ENCODE measurements at places on chromosomes 6 and 20.

DNA sequence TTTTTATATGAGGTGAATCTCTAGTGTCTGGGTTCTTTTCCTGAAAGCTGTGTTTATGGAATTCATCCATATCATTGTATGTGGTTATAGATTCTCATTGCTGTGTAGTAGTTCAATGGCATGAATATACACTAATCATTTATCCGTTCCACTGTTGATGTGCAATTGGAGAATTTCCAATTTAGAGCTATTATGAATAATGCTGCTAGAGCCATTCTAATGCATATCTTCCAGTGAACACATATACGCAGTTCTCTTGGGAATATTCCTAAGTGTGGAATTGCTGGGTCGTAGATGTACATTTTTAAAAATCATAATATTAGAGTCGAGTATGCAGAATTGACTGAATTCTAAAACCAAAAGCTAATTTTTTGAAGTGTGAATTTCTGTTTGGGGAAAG is 327.5 kb upstream of the JAG1 start:
- DNase-seq = no peak

- no peak for DNase-seq
These were observed 898.0 kb upstream of the EYS start for GRCh38 chr6:66605011-66605410.

GRCh38 chr6:79733388-79733787 is 102.3 kb downstream of the SH3BGRL2 start:
- no peak for DNase-seq

- no peak for DNase-seq
These were observed 92.8 kb downstream of the MBOAT1 start for GRCh38 chr6:20119485-20119884.

DNA sequence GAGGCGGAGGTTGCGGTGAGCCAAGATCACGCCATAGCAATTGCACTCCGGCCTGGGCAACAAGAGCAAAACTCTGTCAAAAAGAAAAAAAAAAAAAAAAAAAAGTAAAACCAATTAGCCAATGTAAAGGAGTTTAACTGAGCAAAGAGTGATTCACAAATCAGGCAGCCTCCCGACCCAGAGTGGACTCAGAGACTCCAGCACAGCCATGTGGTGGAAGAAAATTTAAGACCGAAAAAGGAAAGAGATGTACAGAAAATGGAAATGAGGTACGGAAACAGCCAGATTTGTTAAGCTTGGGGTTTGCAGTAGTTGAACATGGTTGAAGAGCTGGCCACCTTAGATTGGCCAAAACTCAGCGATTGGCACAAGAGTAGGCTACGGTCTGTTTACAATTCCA is 51.4 kb downstream of the ERMARD start:
- DNase-seq = peak; percentile 32

GRCh38 chr6:78188891-78189290 is 536.1 kb downstream of the MEI4 start:
- no peak for DNase-seq

GRCh38 chr6:28871335-28872156 is 52.2 kb downstream of the TRIM27 start:
- DNase-seq = no peak

DNA sequence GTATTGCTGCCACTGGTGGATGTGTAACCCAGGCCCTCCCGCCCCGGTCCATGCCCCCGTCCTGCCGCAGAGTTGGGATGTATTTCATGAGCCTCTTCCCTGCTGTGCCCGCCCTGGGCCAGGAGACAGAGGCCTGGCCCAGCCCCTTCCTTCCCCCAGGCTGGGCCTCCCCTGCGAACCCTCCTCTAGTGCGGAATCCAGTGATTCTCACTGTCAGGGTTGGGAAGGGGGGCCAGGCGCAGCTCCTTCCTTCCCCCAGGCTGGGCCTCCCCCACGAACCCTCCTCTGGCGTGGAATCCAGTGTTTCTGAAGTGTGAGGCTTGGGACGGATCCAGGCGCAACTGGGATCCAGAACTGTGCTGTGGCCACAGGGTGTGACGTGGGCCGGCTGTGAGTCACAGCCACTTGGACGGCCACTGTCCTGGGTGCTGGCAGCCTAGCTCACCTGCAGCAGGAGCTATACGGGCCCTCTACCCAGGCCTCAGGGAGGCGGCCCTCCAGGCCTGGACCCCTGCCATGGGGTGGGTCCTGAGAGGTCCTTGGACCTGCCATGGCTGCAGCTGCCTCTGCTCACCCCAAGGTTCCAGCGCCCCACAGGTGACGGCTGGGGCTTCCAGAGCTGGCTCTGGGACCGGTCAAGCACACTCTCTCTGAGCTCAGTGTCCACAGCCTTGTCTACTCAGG is 28.3 kb downstream of the COL20A1 start:
- DNase-seq = no peak

GRCh38 chr6:139187489-139187888 is 52.6 kb downstream of the HECA start:
- no peak for DNase-seq

GRCh38 chr6:5142915-5143314 is 57.8 kb downstream of the PPP1R3G start:
- DNase-seq = peak; percentile 96

DNA sequence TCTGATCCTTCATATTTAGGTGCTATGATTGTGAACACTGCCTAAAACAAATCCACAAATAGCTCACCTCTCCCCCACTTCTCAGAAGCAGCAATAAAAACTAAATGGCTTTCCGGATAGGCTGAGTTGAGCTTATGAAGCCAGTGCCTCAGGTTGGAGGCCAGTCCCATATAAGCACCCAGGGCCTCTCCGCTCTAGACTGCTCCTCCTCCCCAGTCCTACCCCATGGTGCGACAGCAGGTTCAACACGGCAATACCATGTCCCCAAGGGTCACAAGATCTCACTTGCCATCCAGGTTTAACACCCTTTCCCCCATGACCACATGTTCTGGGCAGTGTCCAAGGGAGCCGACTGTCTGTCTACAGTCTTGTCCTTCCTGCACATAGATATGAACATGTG is 20.8 kb downstream of the BNIP5 start:
- DNase-seq = no peak

- no peak for DNase-seq
These were observed 140.3 kb downstream of the ATXN1 start for GRCh38 chr6:16621002-16621401.

- no peak for DNase-seq
These were observed 39.9 kb downstream of the HLA-B start for GRCh38 chr6:31317036-31317435.

GRCh38 chr6:133555685-133556084 is 314.5 kb downstream of the EYA4 start:
- DNase-seq = no peak

- no peak for DNase-seq
These were observed 92.4 kb downstream of the CD24 start for GRCh38 chr6:106882138-106882537.

DNA sequence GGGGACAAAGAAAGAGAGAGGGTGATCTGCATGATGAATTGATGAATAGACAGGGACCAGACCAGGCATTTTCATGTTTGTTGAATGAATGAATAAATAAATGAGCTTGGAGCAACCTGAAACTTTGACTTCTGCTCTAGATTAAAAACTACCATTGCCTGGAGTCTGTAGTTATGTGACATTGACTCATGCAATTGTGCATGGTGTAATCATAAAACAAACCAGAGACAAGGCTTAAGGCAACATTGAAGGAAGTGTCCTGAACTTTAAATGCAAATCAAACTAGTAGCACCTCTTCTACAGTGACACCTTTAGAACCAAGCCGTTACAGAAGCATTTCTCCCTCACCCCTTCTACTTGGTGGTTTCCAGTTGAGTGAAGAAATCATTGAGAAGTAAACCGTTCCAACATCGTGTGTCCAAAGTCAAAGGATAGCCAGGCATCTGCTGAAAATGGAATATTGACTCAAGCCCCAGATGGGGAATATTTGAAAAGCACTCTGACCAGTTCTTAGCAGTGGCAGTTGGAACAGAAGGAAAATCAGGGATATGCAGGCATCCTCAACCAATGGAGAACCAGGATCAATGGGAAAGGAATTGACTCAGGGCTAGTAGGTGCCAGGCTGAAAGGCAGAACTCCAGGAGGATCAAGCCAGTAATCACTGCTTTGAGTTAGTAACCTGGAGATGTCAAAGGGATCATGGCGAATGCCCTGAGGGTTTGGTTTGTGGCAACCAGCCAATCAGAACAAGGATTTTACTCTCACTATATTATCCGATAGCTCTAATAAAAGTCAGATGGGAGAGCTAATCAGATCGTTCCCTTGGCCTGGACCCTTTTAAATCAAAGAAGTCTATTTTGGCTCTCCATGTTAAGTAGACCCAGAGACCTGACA is 171.2 kb upstream of the TSHZ2 start:
- DNase-seq = no peak

- DNase-seq = peak; percentile 14
These were observed 39.2 kb downstream of the KCNK5 start for GRCh38 chr6:39189915-39190544.

GRCh38 chr20:63738687-63739129 is 868 bp upstream of the SLC2A4RG start:
- no peak for DNase-seq

DNA sequence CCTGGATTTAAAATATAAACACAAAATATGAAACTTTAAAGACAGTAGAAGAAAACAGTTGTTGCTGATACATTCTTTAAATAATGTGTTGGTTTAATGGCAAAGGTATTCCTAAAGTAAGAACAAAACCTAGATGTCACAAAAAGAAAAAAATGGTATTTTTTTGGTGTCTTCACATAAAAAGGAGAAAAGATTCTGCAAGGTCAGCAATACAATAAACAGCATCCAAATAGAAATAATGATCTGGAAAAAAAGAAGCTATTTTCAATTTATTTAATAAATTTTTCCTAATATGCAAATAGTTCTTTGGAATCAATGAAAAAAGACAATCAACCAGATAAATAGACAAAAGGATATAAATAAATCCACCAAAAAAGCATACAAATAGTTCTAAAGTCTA is 6.5 kb upstream of the ADGRF1 start:
- DNase-seq = no peak

- no peak for DNase-seq
These were observed 4.8 kb downstream of the COL19A1 start for GRCh38 chr6:69871107-69871506.

DNA sequence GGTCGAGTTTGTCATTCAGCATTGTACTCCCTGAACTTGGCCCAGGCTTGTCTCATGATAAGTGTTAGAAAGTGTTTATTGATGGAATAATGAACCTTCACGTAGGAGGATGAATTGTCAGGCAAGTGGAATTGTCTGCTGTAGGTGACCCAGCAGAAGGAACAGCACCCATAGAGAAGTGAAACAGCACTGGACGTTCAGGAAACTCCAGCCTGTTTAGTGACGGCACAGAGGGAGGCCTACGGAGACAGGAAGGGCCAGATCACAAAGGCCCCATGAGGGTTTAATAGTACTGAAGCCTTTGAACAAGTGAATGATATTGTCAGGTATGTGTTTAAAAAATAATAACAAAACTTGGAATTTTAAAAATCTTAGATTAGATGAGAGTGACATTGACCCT is 2.9 kb downstream of the STX11 start:
- DNase-seq = peak; percentile 52

GRCh38 chr6:149843051-149843633 is 21.0 kb downstream of the LRP11 start:
- DNase-seq = no peak

DNA sequence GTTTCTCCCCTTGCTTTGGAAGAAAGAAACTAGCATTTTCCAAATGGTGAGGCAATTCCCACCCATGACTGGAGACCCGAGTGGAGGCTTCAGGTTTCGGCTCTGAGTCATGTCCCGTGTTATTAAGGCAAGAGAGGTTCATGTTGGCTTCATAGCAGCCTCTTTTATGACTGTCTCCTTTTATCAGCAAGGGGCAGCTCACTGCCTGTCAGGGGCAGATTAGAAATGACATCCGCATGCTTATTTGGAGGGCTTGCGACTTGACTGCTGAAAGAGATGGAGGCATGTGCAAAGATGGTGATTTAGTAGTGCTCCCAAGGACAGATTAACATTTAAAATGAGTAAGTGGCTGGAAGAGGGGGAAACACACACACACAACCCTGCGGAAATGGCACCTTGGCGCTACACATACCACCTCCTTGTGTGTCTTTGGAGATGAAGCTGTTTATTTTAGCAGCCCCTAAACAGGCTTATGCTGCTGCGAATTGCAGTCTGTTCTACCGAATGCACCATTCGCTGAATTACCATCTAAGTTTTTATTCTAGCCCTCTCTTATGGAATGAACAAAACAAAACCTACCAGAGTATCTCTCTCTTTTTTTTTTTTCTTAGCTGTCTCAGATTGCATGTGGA is 52.1 kb upstream of the VSTM2L start:
- DNase-seq = no peak

DNA sequence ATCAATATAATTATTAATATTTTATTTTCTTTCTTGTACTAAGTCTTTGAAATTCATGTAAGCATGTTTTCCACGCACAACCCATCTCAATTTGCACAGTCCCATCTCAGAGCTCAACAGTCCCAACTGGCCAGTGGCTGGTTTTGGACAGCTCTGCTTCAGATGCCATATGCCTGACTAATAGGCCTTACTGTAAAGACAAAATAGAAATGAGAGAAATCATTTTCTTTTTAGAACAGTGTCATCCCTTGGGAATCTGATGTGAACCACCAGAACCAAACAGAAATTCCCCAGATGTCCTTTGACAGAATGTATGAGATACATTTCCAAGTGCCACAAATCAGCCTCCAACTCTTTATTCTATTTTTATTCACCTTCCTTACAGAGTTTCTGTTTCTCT is 338.9 kb downstream of the ESR1 start:
- no peak for DNase-seq

- DNase-seq = no peak
These were observed 34.7 kb upstream of the TGM2 start for GRCh38 chr20:38199501-38200390.

DNA sequence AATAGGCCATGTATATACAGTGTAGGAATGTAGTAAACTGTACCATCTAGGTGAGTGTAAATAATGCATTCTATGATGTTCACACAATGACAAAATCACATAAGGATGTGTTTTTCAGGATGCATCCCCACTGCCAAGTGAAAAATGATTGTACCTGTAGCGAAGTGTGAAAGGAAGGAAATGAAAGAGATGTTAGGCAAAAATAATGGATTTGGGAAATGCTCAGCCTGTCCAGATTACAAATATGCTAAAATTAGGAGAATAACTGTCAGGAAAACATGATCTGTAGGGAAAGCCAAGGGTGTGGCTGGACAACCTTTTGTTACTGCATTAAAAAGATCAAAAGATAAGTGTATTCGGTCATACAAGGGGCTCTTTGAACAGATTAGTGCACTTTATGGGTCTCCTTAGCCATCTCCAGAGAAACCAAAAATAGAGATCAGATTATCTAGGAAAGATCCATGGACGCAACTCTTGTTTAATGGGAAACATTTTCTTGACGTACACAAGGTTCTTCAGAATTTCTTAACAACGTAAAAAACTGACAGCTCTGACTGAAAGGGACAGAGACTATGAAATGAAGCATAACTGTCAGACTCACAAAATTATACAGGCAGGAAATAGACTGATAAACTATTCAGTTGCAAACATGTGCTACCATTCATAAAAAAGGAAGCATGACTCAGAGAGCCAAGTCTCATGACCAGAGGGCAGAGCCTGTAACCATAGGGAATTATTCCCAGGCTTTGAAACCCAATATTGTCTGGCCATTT is 253.6 kb upstream of the RAB32 start:
- peak; percentile 91 for DNase-seq

- no peak for DNase-seq
These were observed 90.7 kb downstream of the PLG start for GRCh38 chr6:160792708-160793107.
